COR-L47 (cell line): ENCODE measurements at places on chromosomes 6 and 20.
A peak's percentile ranks its signal among the peaks of the same experiment; 100 is the strongest.

DNA sequence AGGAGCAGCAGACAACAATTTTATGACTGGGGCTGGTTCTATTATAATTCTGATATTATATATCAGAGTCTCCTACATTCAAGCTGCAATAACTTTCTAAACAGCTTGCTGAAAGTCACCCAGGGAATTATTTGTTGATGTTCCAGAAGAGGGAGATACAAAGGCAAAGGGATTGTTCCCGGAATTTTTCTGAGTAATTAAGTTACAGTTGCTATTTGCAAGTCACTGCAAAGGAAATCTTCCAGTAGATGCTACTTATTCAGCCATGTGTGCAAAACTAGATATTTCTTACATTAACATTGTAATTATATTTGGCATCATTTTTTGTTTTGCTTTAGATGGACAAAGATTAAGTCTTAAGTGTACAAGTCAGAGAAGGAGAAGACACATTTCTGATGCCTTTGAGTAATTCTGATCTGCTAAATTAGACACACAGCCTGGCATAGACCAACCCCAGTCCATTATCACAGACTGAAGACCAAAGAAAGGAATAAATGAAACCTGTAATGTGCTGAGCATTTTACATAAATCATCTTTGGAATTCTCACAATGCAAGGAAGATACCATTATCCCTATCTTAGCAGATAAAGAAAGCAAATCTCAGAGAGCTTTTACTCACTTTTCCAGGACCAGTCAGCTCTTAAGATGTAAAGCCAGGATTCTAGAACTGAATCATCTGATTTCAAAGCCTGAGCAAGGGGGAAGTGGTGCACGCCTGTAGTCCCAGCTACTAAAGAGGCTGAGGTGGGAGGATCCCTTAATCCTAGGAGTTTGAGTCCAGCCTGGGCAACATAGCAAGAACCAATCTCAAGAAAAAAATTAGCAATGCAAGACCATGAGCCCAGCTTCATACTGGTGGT is 62.6 kb upstream of the AKAP12 start:
- no peak for DNase-seq

DNA sequence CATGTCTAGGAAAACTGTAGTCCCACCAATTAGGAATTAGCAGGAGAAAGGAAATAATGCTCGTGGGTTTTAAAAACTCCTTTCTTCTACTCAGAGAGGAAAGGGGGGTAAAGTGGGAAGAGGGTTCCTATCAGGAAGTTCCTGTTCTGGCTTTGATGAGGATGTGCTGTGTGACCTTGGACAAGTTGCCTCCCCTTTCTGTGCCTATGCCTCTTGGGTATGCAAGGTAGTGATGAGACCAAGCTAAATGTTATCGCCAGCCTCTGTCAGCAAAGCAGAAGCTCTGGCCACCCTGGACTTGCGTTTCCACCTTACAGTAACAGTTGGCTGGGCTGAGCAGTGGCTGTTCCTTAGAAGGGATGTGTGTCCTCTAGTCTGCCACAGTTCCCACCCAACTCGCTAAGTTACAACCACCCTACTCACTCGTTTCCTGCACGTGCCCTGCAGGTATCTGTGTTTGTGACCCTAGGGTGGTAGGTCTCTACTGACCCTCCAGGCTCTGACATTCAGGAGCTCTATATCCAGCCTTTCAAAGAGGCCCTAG is 110.0 kb downstream of the PREX1 start:
- DNase-seq = no peak

DNA sequence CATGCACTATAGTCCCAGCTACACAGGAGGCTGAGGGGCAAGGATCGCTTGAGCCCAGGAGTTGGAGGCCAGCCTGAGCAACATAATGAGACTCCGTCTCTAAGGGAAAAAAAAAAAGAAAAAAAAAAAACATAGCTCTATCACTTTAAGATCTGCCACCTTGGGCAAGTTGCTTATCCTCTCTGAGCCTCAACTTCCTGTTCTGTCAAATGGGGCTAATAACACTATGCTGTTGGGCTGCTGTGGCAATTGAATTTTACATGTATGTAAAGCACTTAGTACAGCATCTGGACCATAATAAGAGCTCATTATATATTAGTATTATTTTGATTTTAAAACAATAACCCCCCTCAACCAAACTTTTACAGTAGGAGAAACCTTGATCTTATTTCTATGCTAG is 141.5 kb downstream of the ATXN1 start:
- DNase-seq = no peak

GRCh38 chr20:37274851-37275524 is 13.4 kb upstream of the GHRH start:
- DNase-seq = no peak

DNA sequence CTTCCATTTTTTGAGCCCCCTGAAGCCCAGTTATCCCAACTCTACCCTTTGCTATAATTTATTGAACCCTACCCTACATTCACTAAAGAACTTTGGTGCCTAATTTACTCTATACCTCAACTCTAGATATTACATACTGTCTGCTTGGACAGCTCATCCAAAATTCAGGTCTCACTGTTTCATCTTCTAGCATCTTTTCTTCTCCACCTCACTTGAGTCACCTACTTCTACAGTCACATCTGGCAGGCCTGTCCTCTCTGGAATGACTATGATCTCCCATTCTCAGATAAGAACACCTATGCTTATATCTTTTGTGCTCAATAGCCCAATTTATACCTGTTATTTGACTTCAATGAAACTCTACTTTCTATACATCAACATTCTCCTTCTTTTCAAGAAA is 58.0 kb downstream of the SHPRH start:
- DNase-seq = no peak

- peak; percentile 49 for DNase-seq
These were observed 383.4 kb downstream of the GRIK2 start for GRCh38 chr6:101776919-101777350.
